ENCODE measurements at places on chromosomes 13 and 19. TPM values are rescaled to one million over a fixed set of nuclear protein-coding genes. Genes with fewer than 3 reads are reported as not detected.

- no peak overlapping the region for H3K4me3 ChIP-seq
- H3K4me1 ChIP-seq, result no peaks in the 10 kb centered on the region
- DNase-seq, result no peak
- no peaks in the 10 kb centered on the region for H3K36me3 ChIP-seq
- no peaks in the 10 kb centered on the region for H3K27me3 ChIP-seq
- H3K27ac ChIP-seq, result no peak overlapping the region
Observed at GRCh38 chr13:104737713-104738112, 1671.5 kb upstream of the SLC10A2 start.

GRCh38 chr13:57056601-57057180, 84.0 kb upstream of the PRR20A start:
- DNase-seq, result no peak
- no peaks in the 10 kb centered on the region for H3K4me1 ChIP-seq
- no peaks in the 10 kb centered on the region for H3K27me3 ChIP-seq
- H3K4me3 ChIP-seq, result no peak overlapping the region

DNA sequence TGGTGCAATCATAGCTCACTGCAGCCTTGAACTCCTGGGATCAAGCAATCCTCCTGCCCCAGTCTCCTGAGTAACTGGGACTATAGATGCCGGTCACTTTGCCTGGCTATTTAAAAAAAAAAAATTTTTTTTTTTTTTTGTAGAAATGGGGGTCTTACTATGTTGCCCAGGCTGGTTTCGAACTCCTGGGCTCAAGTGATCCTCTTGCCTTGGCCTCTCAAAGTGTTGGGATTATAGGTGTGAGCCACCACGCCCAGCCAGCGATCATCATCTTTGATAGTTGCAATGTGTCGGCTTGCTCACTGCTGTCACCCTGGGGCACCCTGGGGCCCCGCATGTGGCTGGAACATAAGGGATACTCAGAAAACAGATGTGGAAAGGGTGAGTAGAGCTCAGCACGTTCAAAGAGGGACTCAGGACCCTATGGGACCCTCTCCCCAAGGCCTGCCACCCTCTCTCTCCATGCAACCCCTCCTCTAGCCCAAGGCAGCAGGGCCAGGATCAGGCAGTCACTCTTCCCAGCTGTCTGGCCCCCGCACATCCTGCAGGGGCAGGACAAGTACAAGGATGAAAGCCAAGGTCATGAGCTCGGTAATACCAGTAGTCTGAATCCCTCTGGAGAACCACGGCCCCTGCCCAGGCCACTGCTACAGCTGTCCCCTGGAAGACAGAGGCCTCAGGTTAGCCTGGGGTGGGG, 6.5 kb upstream of the CCL25 start:
- H3K27me3 ChIP-seq, result peaks cover 4% of the 10 kb centered on the region
- no peak for DNase-seq
- peaks cover 11% of the 10 kb centered on the region for H3K4me1 ChIP-seq
- H3K4me3 ChIP-seq, result no peak overlapping the region
- H3K27ac ChIP-seq, result no peak overlapping the region

GRCh38 chr19:16038196-16038695, 38.0 kb upstream of the TPM4 start:
- no peaks in the 10 kb centered on the region for H3K27me3 ChIP-seq
- H3K36me3 ChIP-seq, result no peaks in the 10 kb centered on the region
- peak; percentile 13 for DNase-seq
- no peak overlapping the region for H3K27ac ChIP-seq
- no peak overlapping the region for H3K4me3 ChIP-seq
- H3K4me1 ChIP-seq, result peaks cover 15% of the 10 kb centered on the region

DNA sequence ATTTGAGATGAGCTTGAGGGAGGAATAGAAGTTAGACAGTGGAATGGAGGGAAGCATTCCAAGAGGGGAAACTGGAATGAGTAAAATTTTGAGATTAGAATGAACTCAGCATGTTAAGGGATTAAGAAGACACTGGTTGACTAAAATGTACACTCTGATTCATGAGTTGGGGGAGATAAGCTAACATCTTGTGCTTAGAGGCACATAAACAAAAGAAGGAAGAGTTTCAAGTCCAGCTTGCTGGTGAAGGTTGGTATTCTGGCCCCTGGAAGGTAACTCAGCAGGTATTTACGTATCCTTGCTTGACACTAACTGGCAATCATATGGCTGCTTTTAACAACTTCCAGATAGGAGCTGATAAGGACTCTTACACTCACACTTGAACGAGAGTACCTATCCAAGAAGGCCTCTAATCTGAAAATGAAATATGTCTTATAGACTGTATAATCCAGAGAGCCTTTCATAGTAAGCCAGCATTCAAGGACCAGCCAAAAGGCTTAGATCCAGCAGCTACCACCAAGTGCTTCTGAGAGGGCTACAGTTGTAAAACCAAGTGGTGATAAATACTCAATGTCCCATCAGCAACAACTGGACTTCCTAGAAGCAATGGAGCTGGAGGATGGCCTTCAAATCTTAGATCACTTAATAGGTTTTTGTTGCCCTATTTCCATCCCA, 149.7 kb upstream of the SERP2 start:
- H3K4me3 ChIP-seq, result no peak overlapping the region
- peak overlapping the region; percentile 70 for H3K27ac ChIP-seq
- H3K4me1 ChIP-seq, result peaks cover 33% of the 10 kb centered on the region
- no peak for DNase-seq

- peaks cover 7% of the 10 kb centered on the region for H3K4me1 ChIP-seq
- DNase-seq, result no peak
- H3K27me3 ChIP-seq, result peaks cover 9% of the 10 kb centered on the region
- no peak overlapping the region for H3K27ac ChIP-seq
- H3K4me3 ChIP-seq, result no peak overlapping the region
Observed at GRCh38 chr19:39188960-39189359, 7.8 kb upstream of the NCCRP1 start.

The SMIM24 gene
- not detected for total RNA-seq

Data from lower lobe of right lung (tissue), 2 donors.